ENCODE measurements at places on chromosomes 3 and 15. TPM values are rescaled to one million over a fixed set of nuclear protein-coding genes. Genes with fewer than 3 reads are reported as not detected.

The PIERCE2 gene
- total RNA-seq: 0.52 TPM

The DPP8 gene
- total RNA-seq: 43.3 TPM

The CLDN11 gene
- total RNA-seq: 1.6 TPM

The OR5H14 gene
- not detected for total RNA-seq

The IL12A gene
- 0.52 TPM for total RNA-seq

The TRH gene
- total RNA-seq: 0.52 TPM

The NAALADL2 gene
- 17.7 TPM for total RNA-seq

The CAMP gene
- not detected for total RNA-seq

The AZI2 gene
- 25.1 TPM for total RNA-seq
